ENCODE measurements at places on chromosomes 6 and 20.

GRCh38 chr20:61712688-61713087 is 353.0 kb downstream of the TAF4 start:
- no peak for DNase-seq
- no peaks in the 10 kb centered on the region for H3K36me3 ChIP-seq
- H3K27ac ChIP-seq: no peak overlapping the region
- no peaks in the 10 kb centered on the region for H3K4me1 ChIP-seq

GRCh38 chr6:147586044-147586443 is 77.6 kb downstream of the SAMD5 start:
- no peaks in the 10 kb centered on the region for H3K27me3 ChIP-seq
- no peaks in the 10 kb centered on the region for H3K4me1 ChIP-seq
- no peaks in the 10 kb centered on the region for H3K36me3 ChIP-seq
- no peak overlapping the region for H3K27ac ChIP-seq
- H3K4me3 ChIP-seq: no peak overlapping the region

DNA sequence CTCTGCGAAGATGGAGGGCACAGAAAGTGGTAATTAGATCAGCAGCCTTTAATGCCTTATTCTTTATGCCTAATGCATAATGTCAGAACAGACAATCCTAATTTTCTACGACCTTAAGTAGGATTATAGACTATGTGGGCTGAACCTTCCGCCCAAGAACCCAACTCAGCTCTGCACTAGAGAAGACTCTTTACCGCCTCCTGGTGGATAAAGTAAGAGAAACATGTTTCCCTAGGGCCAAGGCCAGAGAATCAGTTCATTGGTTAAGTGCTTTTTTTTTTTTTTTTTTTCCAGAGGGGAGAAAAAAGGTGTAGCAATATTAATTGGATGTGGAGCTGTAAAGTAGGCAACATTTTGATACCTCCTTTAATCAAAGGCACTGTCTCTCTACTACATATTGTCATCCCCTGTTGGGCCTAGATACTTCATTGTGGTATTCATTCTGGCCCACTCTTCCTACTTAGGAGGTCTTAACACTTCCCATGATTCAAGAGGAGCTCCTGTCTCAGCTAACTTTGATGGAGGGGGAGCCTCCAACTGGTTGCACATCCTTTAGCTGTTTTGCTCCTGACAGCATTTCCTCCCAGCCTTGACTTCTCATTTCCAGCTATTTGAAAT is 124.9 kb upstream of the NRN1 start:
- no peaks in the 10 kb centered on the region for H3K27me3 ChIP-seq
- no peak overlapping the region for H3K4me3 ChIP-seq
- DNase-seq: no peak
- H3K36me3 ChIP-seq: no peaks in the 10 kb centered on the region
- no peak overlapping the region for H3K27ac ChIP-seq

DNA sequence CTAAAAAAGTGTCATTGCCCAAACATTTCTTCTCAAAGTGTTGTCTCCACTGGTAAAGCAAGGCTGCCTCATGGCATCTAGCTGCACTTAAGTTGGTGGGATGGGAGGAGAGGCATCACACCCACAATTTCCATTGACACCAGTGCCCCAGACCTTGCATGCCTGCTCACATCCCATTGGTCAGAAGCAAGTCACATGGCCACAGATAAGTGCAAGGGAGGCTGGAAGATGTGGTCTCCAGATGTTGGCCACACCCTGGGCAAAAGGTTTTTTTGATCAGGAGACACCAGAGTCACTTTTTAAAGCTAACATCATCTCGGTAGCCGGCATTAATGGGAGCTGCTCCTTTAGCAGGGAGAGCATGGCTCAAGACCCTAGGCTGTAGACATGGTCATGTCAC is 157.1 kb upstream of the CST7 start:
- peaks cover 7% of the 10 kb centered on the region for H3K27me3 ChIP-seq
- H3K4me3 ChIP-seq: no peak overlapping the region
- H3K4me1 ChIP-seq: no peaks in the 10 kb centered on the region
- H3K27ac ChIP-seq: no peak overlapping the region

GRCh38 chr6:90229331-90230010 is 67.2 kb downstream of the BACH2 start:
- DNase-seq: no peak
- peaks cover 7% of the 10 kb centered on the region for H3K4me1 ChIP-seq
- no peaks in the 10 kb centered on the region for H3K27me3 ChIP-seq
- H3K27ac ChIP-seq: no peak overlapping the region
- H3K4me3 ChIP-seq: no peak overlapping the region

DNA sequence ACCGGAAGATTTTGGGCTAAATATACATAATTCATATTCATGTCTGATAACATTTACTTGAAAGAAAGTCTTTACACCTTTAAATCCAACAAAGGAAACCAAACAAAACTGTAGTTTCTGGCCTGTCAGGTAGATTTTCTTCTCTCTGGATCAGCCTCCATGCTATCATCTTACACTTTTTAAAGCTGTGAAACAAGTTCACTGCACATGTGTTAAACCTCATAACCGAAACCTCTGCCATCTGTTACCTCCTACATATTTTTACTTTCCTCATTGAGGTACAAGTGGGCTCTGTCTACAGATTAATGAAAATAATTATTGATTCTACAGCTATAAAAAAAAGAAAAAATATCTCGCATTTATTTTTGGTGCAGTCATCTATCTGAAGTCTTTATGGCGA is 149.9 kb downstream of the RALGAPA2 start:
- no peaks in the 10 kb centered on the region for H3K27me3 ChIP-seq
- no peak overlapping the region for H3K4me3 ChIP-seq
- H3K36me3 ChIP-seq: peaks cover 16% of the 10 kb centered on the region
- no peak overlapping the region for H3K27ac ChIP-seq

GRCh38 chr6:155505608-155505989 is 50.0 kb upstream of the NOX3 start:
- H3K27ac ChIP-seq: no peak overlapping the region
- no peaks in the 10 kb centered on the region for H3K4me1 ChIP-seq
- H3K27me3 ChIP-seq: no peaks in the 10 kb centered on the region
- no peaks in the 10 kb centered on the region for H3K36me3 ChIP-seq
- no peak overlapping the region for H3K4me3 ChIP-seq
- DNase-seq: no peak

DNA sequence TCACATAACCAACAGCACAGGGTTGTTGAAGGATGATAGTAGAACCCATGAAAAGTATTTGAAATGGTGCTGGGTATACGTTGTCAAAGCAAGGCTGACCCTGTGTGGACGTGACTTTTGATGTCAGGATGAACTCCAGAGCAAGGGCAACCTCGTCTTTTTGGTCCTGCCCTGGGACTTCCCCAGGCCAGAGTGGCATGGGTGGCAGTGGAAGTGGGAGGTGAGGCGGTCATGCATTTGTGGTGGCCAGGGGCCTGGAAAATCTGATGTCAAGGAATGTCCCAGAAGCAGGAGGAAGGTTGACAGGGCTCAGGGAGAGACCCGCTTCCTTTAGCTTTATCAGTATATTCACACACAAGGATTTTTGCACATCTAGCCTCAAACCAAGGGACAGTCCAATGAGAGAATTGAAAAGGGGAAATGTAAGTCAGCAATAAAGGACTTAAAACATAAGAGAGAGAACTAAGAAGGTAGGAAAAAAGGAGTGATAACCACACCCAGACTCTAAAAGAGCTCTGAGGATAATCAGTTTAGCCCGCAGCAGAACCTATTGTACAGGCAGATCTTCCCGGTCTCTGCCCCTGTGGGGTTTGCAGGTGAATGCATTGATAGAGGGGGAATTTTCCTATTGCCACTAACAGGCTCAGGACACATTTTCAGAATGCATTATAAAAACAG is 98.8 kb upstream of the HDGFL1 start:
- no peak overlapping the region for H3K4me3 ChIP-seq
- no peak for DNase-seq
- H3K36me3 ChIP-seq: no peaks in the 10 kb centered on the region
- peaks cover 24% of the 10 kb centered on the region for H3K4me1 ChIP-seq

GRCh38 chr6:36436466-36436865 is 6.2 kb downstream of the PXT1 start:
- H3K27me3 ChIP-seq: no peaks in the 10 kb centered on the region
- no peak overlapping the region for H3K27ac ChIP-seq
- H3K4me1 ChIP-seq: peaks cover 7% of the 10 kb centered on the region
- no peaks in the 10 kb centered on the region for H3K36me3 ChIP-seq
- H3K4me3 ChIP-seq: no peak overlapping the region

DNA sequence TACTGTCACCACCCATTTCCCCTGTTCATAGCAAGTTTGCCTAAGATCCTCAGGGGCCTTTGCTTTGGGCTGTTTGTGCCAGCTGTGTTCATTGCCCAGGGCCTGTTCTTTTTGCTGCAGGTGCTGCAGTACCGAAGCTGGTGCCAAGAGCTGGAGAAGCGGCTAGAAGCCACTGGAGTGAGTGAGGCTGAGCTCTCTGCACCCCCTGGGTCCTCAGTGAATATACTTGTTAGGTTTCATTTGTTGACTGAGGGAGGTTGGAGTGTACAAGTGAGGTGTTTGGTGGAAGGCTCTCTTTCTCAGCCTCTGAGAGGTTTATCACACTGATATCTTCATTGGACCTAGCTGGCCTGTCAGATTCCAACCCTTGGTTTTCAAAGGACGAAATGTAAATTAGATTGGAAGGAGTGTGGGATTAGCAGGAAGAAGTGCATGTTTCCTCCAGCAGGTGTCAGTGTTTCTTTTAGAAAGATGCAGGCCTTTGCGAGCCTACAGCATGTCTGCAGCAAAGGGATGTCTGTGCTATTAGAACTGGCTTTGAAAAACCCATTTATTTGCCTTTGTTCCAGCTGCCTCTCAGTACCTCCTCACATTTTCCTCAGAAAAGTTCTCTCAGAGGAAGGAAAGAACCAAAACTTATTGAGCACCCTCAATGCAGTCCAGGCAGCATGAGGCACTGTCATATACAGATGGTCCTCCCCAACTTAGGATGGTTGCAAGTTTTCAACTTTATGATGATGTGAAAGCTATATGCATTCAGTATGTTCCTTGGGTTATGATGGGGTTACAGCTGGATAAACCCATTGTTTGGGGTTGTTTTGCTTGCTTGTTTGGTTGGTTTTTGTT is 8.3 kb downstream of the CEP250 start:
- H3K27me3 ChIP-seq: no peaks in the 10 kb centered on the region
- no peak for DNase-seq
- no peaks in the 10 kb centered on the region for H3K4me1 ChIP-seq
- H3K27ac ChIP-seq: no peak overlapping the region

DNA sequence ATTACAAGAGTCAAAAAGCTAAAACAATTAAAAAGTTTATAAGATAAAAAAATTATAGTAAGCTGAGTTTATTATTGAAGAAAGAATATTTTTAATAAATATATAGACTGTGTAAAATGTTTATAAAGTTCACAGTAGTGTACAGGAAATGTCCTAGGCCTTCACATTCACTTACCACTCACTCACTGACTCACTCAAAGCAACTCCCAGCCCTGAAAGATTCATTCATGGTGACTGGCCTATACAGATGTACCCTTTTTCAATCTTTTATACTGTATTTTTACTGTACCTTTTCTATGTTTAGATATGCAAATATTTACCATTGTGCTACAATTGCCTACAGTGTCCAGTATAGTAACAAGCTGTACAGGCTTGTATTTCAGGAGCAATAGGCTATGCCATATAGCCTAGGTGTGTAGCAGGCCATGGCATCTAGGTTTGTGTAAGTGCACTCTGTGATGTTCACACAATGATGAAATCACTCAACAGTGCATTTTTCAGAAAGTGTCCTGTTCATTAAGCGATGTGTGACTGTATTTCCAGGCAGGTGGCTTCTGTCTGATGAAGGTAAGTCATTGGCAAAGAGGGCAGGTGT is 130.2 kb downstream of the BTBD3 start:
- H3K4me1 ChIP-seq: no peaks in the 10 kb centered on the region
- H3K27ac ChIP-seq: no peak overlapping the region

DNA sequence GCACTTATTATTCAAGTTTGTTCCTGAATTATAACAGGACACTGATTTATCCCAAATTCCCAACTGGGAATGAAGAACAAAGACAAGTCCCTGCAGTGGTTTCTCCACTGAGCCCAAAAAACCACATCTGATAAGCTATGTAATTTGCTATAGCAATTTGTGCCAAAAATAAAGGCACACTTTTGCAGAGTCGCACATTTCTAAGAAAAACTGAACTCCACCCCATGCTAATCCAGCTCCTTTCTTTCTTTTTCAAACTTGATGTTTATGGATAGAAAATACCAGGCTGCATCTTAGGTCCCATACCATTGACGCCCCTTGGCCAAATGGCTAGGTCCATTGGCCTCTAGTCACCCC is 170.2 kb upstream of the CITED2 start:
- H3K4me3 ChIP-seq: no peak overlapping the region
- H3K4me1 ChIP-seq: peaks cover 27% of the 10 kb centered on the region
- no peak overlapping the region for H3K27ac ChIP-seq
- no peak for DNase-seq

- no peak overlapping the region for H3K4me3 ChIP-seq
- no peaks in the 10 kb centered on the region for H3K27me3 ChIP-seq
- no peaks in the 10 kb centered on the region for H3K36me3 ChIP-seq
- no peaks in the 10 kb centered on the region for H3K4me1 ChIP-seq
- DNase-seq: no peak
- no peak overlapping the region for H3K27ac ChIP-seq
Observed at GRCh38 chr6:1481286-1481685, 91.9 kb downstream of the FOXF2 start.

GRCh38 chr20:51736947-51737346 is 31.2 kb downstream of the ATP9A start:
- H3K27ac ChIP-seq: no peak overlapping the region
- H3K27me3 ChIP-seq: no peaks in the 10 kb centered on the region
- H3K4me3 ChIP-seq: no peak overlapping the region
- no peak for DNase-seq

GRCh38 chr6:163406366-163406765 is 8.2 kb upstream of the QKI start:
- peaks cover 24% of the 10 kb centered on the region for H3K4me1 ChIP-seq
- peak overlapping the region; percentile 79 for H3K27ac ChIP-seq
- H3K4me3 ChIP-seq: peak overlapping the region; percentile 36
- H3K27me3 ChIP-seq: no peaks in the 10 kb centered on the region

DNA sequence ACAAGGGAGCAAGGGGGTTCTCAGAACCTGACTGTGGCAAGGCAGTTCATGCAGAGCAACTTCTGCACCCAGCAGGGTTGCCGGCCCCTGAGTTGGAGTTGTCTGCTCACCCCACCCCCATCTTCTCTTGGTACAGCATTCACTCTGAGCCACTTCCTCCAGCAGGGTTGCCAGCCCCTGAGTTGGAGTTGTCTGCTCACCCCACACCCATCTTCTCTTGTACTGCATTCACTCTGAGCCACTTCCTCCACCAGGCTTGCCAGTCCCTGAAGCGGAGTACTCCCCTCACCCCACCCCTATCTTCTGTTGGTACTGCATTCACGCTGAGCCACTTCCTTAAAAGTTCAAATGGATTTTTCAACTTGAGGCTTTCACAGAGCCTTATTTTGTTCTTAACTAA is 79.7 kb upstream of the SYNDIG1 start:
- no peak overlapping the region for H3K27ac ChIP-seq
- no peak overlapping the region for H3K4me3 ChIP-seq
- no peaks in the 10 kb centered on the region for H3K4me1 ChIP-seq
- peaks cover 7% of the 10 kb centered on the region for H3K27me3 ChIP-seq
- no peaks in the 10 kb centered on the region for H3K36me3 ChIP-seq
- DNase-seq: no peak

Measured in suprapubic skin (tissue), 4 donors.